HFFc6 (cell line): ENCODE measurements at places on chromosomes 2 and 18. TPM values are rescaled to one million over a fixed set of nuclear protein-coding genes. Genes with fewer than 3 reads are reported as not detected.

CXCR4 gene
- total RNA-seq, result not detected in 3 replicates

PDE1A gene
- 3.4 to 5.6 TPM (median 5.5 TPM) in 3 replicates for total RNA-seq

CCL20 gene
- not detected in 3 replicates for total RNA-seq

- no peak for DNase-seq
Measured at GRCh38 chr2:160308476-160308875, 108.4 kb upstream of the ITGB6 start.

DNA sequence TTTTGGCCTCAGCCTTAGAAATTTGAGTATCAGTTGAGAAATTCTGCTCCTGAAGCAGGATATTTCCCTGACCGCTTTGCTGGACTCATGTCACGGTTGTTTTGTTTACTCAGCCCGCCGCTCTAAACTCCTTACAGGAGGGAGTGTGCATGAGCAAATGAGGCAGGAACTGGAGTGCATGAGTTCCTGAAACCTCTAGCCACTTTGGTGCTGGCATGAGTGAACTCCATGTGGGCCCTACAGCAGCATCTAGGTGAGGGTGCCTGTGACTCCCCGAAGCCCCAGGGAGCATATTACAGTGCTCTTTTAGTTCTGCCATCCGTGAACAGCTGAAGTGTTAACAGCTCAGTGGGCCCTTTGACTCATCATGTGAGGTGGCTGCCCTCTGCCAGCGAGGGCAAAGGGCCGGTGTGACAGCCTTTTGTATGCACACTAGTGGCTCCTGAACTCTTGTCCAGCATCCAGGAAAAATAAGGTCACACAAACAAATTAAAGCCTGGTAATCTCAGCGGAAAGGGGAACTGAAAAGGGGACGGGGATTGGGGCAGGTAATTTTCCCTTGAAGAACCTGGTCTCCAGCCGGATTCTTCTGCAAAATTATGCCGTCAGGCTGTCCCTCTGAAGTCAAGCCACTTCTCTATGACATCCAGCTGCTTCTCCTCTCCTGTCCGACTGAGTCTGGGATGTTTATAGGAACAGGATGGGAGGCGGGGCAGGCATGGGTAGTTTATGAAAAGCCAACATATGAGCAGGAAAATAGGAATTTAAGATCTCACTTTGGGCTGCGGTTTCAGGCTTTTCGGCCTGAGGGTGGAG is 1668.7 kb downstream of the SUCLG1 start:
- peak; percentile 17 for DNase-seq
